ENCODE measurements at places on chromosomes 3 and 15.

- DNase-seq: no peak
Observed at GRCh38 chr3:87161851-87162250, 65.3 kb upstream of the CHMP2B start.

DNA sequence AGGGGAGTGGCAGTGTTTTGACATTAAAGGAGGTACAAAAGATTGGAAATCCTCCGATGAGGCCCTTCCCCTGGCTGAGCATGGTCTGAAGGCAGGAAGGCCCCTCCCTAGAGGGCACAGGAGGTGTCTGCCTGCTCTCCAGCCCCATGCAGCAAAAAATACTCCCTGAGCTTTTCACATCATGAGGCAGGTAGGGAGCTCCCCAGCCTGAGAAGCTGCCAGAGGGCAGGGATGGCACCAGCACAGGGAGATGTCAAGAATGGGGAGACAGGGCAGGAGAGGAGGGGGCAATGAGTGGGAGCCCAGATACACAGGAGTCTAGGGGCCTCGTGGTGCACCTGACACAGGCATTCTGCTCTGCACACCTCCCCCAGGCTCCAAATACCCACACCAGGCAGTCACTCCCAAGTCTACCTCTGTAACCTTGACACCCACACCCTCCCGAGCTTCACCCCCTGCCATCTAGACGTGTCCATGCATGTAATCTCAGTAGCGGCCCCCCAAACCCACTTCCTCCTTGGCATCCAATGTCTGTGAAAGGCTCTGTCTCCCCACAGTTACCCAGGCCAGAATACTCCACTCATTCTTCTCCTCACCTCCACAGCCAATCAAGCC lies 22.9 kb downstream of the GRAMD2A start:
- no peak for DNase-seq

DNA sequence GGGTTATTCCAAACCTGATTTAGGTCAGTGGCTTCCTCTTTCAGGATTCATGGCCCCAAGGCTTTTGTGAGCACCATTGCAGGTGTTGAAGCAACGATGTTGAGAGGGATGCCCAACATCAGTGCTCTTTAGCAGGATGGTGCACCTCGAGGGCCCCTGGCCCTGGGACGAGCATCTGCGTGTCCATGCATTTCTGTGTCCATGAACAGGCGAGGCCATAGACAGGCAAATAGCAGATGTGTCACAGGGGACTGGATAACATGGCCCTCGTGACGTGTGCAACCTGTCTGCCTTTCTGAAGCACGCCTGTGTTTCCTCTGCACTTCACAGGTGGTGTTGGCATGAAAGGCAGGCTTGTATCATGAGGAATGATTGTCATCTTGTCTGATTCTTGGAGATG lies 132.3 kb downstream of the SNRPN start:
- no peak for DNase-seq

GRCh38 chr3:192303235-192303634 lies 424.1 kb downstream of the FGF12 start:
- DNase-seq: no peak

GRCh38 chr3:177488740-177489139 lies 291.5 kb upstream of the TBL1XR1 start:
- no peak for DNase-seq

DNA sequence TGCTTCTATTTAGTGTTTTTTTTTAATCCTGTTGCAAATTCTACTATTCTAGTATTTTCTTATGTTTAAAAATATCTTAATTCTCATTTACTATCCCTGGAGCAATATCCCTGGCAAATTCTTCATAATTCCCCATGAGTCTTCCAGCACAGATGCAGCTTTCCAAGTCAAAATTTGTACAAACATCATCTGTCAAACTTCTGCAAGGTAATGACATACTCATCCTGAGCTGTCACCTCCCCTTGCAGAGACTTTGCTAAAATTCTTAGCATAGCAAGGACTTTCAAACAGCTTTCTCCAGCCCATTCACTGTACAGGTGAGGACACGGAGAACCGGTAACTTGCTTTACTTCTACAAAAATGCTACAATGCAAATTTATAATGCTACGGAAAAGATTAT lies 28.6 kb upstream of the VGLL4 start:
- DNase-seq: no peak

- no peak for DNase-seq
Observed at GRCh38 chr3:160378331-160379109, 20.5 kb downstream of the IFT80 start.

DNA sequence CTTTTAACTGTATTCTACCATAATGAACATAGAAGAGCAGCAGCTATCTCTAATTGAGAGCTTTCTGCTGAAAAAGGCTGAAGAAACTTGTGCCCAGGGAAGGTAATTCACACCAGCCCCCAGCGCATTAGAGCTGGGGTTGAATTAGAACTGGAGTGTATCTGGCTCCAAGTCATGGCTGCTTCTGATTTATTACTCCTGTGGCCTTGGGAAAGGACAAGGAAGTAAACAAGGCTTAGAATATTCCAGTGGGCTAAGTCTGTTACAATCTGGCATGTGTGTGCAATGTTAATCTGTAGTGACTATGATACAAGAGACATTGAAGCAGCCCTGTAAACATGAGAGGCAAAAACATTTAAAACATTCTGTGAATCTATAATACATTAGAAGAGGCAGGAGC lies 18.1 kb downstream of the CPA3 start:
- DNase-seq: no peak

DNA sequence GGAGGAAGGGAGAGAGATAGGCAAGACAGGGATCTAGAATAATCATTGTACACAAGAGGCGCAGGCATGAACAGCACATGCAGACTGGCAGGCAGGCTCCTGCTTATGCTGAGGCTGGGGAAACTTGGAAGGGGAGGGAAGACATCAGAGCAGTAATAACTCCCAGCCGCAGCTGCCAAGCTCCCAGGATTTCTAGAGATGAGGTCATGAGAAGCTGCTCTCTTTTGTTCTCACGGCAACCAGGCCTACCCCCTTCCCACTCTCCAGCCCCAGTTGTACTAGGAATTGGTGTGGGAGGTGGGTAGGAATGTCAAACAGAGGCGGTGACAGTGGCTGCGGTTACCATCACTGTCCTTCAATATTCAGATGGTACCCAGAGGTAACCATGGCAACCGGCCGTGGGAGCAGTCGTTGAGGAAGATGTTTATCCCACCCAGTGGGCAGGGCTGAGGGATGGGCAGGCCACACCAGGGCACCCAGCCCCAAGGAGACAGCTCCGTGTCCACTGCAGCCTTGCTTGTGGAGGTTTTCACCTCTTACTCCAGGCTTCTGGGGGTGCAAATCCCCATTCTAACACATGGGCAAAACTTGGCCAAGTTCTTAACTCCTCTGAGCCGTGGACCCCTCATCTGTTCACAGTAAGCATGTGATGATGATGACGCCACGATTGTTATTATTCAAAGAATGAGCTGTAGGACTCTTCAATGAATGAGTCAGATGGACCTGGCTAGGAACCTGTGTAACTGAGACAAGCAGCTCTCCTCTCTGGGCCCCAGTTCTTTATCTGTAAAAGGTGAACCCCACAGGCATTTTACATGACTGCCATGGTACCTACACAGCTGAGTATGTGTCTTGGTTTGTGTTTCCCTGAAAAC lies 360.8 kb upstream of the PROK2 start:
- DNase-seq: no peak

- DNase-seq: no peak
Observed at GRCh38 chr3:139619484-139619883, 58.3 kb downstream of the NMNAT3 start.

GRCh38 chr3:173730391-173730790 lies 332.8 kb downstream of the NLGN1 start:
- no peak for DNase-seq

DNA sequence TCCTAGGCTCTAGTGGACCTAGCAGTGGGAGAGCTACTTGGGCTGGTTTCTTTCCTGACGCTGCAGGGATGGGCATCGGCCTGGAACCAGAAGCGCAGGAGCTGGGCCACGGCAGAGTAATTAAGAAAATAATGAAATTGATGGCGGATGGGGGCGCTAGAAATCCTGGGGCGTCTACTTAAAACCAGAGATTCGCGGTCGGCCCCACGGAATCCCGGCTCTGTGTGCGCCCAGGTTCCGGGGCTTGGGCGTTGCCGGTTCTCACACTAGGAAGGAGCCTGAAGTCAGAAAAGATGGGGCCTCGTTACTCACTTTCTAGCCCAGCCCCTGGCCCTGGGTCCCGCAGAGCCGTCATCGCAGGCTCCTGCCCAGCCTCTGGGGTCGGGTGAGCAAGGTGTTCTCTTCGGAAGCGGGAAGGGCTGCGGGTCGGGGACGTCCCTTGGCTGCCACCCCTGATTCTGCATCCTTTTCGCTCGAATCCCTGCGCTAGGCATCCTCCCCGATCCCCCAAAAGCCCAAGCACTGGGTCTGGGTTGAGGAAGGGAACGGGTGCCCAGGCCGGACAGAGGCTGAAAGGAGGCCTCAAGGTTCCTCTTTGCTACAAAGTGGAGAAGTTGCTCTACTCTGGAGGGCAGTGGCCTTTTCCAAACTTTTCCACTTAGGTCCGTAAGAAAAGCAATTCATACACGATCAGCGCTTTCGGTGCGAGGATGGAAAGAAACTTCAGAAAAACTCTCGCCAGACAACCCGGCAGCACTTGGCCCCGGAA lies 6.1 kb downstream of the SOX14 start:
- no peak for DNase-seq

GRCh38 chr3:136134091-136134490 lies 62.0 kb downstream of the MSL2 start:
- DNase-seq: no peak

GRCh38 chr15:64779024-64779423 lies 3.6 kb upstream of the RBPMS2 start:
- DNase-seq: no peak

DNA sequence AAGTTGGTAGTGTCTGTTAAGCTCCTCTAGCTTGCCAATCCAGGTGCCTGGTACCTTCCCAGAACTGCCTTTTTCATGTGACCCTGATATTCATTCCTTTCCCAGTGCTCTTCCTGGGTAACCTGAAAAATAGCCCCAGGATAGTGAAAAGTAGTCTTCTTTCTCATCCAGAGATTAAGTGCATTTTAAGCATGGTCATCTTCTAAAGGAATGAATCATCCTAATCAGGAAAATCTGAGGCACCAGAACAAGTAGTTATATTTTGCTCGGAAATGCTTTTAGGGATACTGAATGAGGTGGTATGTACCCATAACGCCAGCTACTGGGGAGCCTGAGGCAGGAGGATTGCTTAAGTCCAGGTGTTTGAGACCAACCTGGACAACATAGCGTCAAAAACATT lies 23.1 kb upstream of the PDCD6IP start:
- DNase-seq: no peak

DNA sequence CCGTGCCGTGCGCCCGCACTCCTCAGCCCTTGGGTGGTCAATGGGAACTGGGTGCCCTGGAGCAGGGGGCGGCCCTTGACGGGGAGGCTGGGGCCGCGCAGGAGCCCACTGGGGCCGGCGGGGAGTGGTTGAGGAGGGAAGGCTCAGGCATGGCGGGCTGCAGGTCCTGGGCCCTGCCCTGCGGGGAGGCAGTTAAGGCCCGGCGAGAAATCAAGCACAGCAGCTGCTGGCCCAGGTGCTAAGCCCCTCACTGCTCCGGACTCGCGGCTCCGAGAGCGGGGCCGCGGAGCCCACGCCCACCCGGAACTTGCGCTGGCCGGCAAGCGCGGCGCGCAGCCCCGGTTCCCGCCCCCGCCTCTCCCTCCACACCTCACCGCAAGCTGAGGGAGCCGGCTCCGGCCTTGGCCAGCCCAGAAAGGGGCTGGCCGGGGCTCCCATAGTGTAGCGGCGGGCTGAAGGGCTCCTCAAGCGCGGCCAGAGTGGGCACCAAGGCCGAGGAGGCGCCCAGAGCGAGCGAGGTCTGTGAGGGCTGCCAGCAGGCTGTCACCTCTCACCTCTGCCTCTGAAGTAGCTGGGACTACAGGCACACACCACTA lies 7.8 kb downstream of the GP9 start:
- no peak for DNase-seq

DNA sequence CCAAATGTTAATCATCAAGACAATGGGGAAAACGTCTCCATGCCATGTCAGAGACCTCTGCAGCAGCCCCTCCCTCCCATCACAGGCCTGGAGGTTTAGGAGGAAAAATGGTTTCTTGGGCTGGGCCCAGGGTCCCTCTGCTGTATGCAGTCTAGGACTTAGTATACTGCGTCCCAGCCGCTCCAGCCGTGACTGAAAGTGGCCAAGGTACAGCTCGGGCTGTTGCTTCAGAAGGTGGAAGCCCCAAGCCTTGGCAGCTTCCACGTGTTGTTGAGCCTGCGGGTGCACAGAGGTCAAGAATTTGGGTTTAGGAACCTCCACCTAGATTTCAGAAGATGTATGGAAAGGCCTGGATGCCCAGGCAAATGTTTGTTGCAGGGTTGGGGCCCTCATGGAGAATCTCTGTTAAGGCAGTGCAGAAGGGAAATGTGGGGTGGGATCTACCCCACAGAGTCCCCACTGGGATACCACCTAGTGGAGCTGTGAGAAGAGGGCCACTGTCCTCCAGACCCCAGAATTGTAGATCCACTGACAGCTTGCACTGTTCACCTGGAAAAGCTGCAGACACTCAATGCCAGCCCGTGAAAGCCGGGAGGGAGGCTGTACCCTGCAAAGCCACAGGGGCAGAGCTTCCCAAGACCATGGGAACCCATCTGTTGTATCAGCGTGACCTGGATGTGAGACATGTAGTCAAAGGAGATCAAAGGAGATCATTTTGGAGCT lies 25.0 kb downstream of the NECTIN3 start:
- DNase-seq: no peak

DNA sequence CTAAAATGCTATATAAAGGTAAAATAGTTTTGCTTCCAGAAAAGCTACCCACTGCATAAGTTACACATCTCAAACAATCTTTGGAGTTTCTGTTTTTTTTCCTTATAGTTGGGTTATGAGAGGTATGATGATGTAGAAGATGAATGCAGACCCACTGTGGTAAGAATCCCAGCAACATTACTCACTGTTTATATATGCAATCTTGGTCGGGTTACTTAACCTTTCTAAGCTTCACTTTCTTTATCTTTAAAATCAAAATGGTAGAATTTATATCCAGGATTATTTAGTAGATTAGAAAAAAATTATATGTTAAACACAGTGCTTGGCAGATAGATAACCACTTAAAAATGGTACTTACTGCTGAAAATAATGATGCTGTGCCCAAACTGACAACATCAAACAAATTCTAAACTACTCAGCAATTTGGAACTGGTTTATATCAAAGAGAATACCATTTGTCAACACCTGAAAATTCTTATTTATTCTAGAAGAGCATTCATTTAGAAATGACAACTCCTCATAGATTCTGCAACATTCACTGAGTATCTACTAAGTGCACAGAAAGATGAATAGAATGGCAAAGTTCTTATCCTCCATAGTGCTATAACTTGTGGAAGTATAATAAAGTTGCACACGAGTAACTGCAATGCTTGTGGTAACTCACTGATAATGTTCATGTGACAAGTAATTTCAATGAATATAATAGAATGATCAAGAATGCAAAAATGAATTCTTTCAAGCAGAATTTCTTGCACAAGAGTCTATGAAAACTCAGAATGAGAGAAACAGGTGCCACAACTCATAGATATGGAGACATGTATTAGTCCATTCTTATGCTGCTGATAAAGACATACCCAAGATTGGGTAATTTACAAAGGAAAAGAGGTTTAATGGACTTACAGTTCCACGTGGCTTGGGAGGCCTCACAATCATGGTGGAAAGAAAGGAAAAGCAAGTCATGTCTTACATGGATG lies 129.0 kb upstream of the SLC7A14 start:
- no peak for DNase-seq

- no peak for DNase-seq
Observed at GRCh38 chr3:196662033-196662432, 22.5 kb downstream of the NRROS start.
